ENCODE measurements at places on chromosomes 1 and 21.
A peak's percentile ranks its signal among the peaks of the same experiment; 100 is the strongest.

DNA sequence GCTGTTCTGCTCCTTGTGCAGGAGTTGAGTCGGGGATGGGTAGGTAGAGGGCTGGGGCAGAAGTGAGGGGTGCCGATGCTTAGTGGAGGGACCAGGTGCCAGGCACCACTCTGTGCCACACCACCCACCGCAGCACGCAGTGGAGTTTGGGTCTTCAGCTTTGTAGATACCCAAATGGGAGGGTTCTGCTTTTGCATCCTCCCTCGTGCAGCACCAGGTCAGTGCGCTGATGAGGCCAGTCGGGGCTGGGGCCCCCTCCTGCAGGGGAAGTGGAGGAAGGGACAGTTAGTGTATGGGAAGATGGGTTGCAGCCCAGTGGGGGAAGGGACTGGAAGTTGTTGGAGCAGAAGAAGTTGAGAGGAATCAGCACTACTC is 244.0 kb downstream of the RHOU start:
- DNase-seq: no peak

- no peak for DNase-seq
These were observed 268.0 kb downstream of the PTPRC start for GRCh38 chr1:198906739-198907422.

DNA sequence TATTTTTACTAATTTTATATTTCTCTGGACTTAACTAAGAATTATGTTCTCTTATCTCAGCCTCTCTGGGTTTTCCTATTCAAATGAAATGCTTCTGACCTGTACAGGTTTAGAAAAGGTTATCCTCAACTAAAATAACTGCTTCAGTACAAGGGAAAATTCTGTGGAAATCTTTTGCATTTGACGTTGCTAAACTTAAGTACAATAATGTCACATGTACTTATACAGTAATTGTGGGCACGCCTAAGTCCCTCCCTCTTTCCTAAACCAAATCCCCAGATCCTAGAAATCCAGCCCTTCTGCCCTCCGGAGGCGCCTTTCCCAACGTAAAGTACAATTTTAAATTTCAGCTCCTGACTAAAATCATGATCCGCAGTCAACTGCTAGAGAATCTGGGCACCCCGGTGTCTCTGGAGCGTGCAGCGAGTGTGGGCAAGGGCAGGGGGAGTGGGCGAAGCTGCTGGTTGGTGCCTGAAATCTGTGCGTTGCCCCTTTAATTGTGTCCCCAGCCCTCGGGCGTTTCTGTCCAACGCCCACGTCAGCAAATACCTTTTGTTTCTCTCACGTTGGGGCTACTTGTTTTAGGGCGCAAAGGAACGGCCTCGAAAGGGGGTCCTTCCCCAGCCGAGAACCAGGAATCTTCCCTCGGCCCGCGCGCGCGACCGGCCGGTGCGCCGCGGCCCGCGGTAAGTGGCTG is at the start of gene ZBTB8A:
ZBTB8A (plus strand) TSS at position 541 of the 697 bp plus-strand sequence. CDS start 53,505 bp downstream, outside the sequence.
- DNase-seq: peak; percentile 21

DNA sequence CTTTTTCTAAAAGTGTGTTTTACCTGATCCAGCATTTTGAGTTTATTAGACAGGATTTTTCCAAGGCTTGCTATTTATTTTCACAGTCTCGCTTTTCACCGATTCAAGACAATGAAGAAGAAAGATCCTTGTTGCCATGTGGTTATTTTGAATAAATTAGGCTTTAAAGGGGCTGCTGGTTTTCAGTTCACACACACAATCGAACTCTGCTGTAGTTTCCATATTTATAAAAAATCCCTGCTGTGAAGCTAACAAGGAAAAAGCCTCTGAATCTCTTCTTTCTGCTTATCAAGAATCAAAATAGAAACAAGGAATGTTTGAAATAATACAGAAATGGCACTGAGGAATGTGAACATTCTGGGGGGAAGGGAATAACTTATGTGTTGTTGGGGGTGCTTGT is 102.5 kb upstream of the KAZN start:
- no peak for DNase-seq

DNA sequence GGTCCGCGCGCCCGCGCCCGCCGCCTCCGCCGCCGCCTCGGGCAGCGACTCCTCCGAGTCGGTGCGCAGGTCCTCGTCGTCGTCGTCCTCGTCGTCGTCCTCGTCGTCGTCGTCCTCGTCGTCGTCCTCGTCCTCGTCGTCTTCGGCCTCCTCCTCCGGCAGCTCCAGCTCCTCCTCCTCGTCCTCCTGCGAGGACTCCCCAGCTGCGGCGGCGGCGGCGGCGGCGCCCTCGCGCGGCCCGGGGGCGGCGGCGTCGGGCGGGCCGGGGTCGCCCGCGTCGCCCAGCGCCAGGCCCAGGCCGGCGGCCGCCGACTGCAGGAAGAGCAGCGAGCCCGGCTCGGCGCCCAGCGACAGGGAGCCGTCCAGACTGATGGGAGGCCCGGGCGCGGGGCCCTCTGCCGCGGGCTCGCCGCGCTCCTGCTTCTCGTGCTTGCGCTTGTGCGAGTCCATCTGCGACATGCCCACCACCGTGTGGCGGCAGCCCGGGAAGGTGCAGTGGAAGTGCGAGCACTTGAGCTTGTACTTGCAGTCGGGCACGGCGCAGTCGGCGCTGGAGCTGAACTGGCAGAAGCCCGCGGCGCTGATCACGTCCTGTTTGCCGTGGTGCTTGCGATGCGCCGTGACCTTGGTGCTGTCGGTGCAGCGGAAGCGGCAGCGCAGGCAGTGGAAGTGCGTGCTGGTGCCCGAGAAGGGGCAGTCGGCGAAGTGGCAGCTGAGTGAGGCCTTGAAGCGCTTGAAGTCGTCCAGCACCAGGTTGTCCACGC is 157.3 kb downstream of the CASZ1 start:
- DNase-seq: no peak

GRCh38 chr1:1627829-1628753 is 3.9 kb upstream of the MMP23B start:
- no peak for DNase-seq

DNA sequence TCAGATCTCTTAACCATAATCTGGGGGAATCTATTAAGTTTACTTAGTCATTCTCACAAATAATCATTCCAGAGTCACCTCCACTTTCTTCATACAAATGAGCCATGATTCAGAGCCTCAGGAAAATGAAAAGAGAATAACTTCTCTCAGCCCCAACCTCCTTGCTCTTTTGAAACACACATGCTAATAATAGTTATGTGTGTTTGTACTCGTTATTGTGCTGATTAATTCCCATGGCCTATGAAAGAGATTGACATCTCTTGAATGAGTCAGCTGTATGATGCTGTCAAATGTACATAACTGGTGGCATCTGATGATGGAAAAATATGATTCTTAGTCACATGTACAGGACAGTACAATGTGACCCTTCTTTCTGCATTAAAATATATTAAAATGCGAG is 41.5 kb downstream of the DTL start:
- no peak for DNase-seq

- no peak for DNase-seq
These were observed 2.1 kb downstream of the FBLIM1 start for GRCh38 chr1:15760520-15761211.

DNA sequence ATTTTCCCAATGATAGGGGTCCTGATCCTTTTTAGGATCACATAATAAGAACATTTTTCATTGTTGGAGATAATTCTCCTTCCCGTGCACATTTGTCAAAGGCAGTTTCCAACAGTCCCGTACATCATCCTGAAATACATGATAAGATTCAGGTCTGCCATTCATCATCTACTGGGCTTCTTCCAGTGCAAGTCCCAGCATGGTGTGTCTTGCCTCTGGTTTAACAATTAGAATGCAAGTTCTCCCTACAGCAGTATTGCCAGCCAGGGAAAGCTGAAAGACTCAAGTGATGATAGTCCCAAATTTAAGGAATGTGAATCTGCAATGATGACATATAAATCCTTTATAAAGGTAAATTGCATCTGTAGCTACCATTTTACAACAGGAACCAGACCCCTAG is 146.2 kb downstream of the DAB1 start:
- no peak for DNase-seq

GRCh38 chr1:239185245-239185619 is 201.1 kb upstream of the CHRM3 start:
- no peak for DNase-seq
